Breast epithelium (tissue), 4 donors: ENCODE measurements at places on chromosomes 6 and 20.

DNA sequence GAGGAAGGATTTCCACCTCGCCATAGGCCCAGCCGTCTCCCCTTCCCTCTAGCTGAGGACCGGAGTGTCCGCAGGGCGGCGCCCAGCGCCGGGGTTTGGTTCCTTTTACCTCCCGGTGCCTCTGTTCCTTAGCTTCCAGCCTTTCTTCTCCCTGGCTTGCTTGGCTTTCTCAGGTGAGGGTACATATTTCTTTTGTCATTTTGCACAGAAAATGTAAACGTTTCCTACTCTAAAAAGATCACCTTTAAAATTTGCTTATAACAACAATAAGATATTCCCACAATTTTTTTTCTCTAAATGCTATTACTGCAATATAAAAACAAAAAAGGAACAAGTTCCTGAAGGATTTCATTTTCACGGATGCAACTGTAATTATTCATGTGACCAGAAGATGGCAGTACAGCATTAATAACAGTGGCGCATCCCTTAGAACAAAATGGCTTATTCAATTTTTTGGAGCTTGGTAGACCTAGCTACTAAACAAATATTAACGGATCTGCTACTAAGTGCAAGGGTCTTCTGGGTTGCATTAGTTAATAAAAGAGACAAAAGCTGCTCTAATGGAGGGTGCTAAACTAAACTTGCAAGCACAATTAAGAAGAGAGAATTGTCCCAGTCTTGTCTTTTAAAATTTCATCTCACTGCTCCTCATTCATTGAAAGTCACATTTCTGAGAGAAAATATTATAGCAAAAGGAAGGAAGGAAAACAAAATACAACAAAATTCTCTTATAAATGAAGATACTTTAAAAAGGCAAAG is 172.9 kb downstream of the ADGRG6 start:
- no peak for DNase-seq

DNA sequence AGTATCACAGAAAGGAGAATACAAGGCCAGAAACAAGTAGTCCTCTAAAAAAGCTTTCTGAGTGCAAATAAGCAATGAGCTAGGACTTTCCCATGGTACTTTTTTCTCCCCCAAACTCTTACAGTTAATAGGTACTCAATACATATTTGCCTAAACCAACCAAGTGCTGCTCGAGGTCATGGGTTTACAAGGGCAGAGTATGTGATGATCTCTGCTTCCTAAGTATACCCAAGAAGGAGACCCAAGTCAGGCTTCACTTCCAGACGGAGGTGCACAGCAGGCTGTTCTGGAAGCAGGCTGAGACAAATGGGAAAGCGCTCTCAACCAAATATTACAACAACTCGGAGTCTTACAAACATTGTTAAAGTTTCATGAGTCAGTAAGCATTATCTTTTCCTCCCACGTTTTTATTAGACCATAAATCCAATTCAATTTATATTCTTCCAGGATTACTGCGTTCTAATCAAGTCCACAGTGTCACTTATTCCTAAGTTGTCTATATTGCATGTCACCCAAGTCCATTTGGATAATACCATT is 8.1 kb downstream of the FYN start:
- DNase-seq = no peak

GRCh38 chr20:44678990-44679611 is 27.6 kb upstream of the ADA start:
- no peak for DNase-seq

GRCh38 chr6:11822346-11822745 is 43.7 kb upstream of the ADTRP start:
- DNase-seq = no peak

GRCh38 chr6:32617751-32618150 is 19.5 kb upstream of the HLA-DQA1 start:
- no peak for DNase-seq

DNA sequence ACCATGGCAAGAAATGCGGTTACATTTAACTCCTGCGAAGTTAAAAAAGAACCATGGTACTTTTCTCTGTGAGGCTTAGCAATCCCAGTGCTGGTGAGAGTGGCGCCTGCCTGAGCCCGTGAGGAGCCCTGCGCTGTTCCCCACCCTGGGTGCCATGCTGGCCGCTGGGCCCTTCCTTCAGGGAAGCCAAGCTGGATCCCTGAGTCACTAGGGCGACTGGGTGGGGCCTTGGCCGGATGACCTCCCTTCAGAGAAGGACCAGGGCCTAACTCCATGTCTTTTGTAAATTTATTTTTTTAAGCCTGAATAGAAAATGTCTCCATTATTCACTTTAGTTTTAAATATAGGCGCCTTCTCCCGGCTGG is 209.1 kb downstream of the ERMARD start:
- peak; percentile 24 for DNase-seq

DNA sequence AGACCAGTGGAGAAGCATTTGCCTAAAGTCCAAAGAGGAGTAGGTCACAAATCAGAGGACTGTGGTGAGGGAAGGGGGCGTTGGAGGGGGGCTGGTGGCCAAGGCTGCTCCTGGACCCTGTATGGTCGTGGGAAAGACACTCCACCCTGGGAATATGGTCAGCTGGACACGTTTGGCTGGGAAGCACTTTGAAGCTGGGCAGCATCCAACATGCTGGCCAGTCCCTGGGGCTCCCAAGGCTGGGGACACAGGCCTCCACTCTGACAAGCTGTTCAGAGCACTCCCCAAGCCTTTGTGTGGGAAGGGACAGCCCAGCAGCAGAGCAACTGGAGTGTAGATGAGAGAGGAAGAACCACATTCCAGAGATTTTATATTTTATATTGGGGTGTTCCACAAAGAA is 203.2 kb downstream of the ANKRD60 start:
- DNase-seq = peak; percentile 18
